Thoracic aorta (tissue), 2 donors: ENCODE measurements at places on chromosomes 12 and 14.

DNA sequence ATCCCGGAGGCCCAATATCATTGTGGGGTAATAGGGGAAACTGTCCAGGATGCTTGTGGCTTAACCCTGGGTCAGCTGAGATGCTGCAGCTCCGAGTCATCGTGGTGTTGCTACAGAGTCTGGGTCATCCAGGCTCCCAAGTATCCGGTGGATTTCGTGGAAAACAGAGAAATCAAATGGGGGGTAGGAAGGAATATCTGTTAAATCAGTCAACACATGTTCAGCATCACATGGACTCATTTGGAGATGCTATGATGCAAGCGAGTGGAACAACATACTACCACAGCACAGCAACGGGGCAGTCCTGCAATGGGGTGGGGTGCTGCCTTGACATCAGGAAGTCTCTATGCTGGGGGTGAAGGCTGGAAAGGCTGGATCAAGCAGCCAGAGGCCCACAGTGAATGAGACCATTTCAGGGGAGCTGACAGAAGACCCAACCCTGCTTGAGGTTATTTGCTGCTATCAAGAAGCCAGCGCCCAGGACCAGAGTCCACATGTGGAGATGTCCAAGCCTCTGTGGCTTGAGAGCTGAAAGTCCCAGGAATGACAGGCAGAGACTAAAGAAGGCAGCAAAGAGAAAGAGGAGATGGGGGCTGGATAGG, 22.9 kb downstream of the VDR start:
- no peak for DNase-seq

GRCh38 chr12:55974308-55974730, 441 bp downstream of the RAB5B start:
- no peak for DNase-seq

DNA sequence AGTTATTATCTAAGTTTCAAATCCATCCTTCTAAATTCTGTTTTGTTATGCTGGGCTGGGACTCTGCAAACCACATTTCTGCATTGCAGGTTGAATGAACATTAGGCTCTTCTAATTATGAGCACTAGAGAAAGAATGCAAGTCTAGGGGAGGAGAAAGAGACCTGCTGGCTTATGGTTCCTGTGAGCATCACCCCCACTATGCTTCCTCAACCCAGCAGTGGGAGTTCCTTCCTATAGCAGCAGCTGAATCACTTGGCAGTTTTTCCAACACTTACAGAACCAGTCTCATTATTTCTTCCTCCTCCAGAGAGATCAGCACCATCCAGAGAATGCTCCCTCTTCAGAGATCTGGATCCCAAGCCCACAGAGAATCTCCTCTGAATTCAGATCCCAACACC, 297.7 kb upstream of the CLEC14A start:
- no peak for DNase-seq

DNA sequence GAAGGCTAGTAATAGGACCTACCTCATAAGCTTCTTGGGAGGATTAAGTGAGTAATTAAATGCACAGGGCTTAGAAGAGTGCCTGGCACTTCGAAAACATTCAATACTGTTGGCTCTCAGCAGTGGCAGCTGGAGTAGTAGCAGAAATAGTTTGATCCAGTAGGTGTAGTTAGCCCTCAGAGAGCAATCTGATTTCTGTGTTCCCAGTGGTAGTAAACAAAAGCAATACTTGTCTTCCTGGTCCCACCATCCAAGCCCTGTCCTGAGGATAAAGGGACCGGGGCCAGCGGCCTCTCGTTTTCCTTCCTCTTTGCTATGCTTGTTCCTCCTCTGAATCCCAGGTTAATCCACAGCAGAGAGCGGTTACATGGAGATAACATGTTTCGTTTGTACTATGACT, 131.6 kb downstream of the SAMD4A start:
- no peak for DNase-seq

GRCh38 chr14:106840258-106840657, 1313.9 kb downstream of the TMEM121 start:
- no peak for DNase-seq

DNA sequence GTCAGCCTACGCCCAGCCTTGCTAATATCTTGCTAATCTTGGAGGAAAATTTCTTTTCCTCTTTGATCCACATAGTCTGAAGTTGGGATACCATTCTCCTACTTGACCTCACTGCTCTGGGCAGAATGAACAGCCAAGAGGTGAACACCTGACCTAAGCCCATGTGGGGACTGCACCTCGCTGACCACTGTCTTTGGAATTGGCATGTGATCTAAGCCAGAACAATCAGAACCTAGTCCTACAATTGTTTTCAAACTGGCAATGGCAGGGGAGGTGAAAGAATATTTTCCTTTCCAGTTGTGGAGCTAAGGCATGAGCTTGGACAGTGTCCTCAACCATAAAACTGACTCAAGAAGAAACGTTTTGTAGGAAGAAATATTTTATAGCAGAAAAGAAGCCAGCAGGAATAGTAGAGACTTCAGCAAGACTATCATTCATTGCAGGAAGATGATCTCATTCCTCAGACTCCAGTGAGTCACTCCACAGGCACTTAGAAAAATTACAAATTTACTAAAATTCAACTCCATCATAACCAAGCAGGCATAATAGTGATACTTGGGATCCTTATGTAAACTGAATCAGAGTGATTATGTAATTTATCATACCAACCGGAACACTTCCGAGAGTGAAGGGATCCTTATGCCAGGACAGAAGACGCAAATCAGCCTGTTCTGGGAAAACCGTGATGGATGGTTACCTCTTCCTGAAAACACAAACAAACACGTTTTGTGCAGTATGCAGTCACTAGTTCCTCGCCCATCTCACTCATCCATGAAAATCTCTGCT, 14.7 kb downstream of the PTPRO start:
- DNase-seq, result no peak

GRCh38 chr14:44657203-44657602, 150.1 kb upstream of the FSCB start:
- DNase-seq, result no peak

GRCh38 chr12:66915306-66915904, 236.5 kb upstream of the GRIP1 start:
- no peak for DNase-seq

DNA sequence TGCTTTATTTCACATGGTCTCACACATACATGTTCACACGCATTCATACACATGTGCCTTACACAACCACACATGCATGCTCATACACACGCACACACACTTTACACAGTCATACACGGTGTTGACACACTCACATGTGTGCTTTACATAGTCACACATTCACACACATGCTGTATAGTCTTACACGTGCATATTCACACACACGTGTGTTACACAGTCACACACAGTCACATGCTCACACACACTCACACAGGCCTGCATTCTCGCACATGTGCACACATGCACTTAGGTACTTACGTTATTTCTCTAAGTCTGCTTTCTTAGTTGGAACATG, 18.0 kb upstream of the PLEKHG3 start:
- DNase-seq, result no peak

GRCh38 chr14:54050759-54051158, 94.1 kb upstream of the BMP4 start:
- DNase-seq, result no peak

GRCh38 chr12:48142818-48143674, 14.3 kb downstream of the ASB8 start:
- no peak for DNase-seq

DNA sequence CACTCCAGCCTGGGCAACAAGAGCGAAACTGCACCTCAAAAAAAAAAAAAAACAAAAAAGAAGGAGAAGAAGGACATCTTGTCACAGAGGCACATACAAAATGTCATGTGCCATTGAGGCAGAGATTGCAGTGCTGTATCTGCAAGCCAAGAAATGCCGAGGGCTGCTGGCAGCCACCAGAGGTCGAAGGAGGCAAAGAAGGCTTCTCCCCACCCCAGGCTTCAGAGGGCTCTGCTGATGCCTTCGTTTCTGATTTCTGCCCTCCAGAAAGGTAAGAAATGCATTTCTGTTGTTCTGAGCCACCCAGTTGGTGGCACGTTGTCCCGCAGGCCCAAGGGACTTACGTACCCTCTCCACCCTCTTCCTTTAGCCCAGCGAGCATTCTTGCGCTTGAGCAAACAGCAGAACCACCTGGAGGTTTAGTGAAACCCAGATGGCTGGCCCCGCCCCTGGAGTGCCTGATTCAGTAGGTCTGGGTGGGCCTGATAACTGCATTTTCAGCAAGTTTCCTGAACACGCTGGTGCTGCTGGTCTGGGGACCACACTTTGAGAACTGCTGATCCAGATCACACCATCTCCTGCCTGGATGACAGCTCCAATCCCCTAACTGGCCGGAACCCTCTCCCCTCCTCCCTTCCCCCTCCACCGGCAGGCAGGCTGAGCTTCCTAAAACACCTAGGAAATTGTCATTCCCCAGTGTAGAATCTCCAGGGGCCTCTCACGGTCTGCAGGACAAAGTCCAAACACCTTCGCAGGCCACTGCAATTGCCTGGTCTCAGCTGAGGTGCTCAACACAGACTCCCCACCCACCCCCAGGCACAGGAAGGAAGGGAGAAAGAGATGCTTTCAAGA, 21.1 kb upstream of the SCARB1 start:
- DNase-seq, result no peak

GRCh38 chr14:77032491-77032843, 4.0 kb upstream of the IRF2BPL start:
- DNase-seq, result no peak

DNA sequence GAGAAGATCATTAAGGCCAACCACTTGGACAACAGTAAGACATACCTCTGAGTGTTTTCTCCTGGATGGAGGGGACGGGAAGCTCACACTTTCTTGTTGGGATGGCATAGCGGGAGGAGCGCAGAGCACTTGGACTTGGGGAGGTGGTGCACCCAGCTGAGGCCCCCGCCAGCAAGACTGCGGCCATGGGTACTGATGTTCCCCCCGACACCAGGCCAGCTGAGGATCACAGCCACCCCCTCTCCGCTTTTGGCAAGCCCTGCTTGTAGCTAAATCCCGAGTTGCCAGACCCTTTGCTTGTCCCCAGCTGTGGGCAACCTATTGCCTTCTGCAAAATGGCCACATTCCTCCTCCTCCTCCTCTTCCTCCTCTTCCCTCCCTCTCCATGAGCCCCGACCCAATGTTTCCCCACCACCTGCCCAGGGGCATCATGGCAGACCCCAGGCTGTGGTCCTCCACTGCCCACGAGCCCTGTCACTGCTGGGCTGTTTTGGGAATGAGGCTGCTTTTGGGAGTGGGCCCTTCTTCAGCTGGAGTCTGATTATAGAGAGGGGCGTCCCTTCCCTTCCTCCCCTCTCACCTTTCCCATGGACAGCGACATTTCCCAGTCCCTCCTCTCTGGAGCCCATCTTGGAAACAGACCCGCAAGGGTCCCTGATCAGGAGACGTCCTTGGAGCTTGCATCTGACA, 62.8 kb downstream of the PRMT8 start:
- DNase-seq, result no peak

DNA sequence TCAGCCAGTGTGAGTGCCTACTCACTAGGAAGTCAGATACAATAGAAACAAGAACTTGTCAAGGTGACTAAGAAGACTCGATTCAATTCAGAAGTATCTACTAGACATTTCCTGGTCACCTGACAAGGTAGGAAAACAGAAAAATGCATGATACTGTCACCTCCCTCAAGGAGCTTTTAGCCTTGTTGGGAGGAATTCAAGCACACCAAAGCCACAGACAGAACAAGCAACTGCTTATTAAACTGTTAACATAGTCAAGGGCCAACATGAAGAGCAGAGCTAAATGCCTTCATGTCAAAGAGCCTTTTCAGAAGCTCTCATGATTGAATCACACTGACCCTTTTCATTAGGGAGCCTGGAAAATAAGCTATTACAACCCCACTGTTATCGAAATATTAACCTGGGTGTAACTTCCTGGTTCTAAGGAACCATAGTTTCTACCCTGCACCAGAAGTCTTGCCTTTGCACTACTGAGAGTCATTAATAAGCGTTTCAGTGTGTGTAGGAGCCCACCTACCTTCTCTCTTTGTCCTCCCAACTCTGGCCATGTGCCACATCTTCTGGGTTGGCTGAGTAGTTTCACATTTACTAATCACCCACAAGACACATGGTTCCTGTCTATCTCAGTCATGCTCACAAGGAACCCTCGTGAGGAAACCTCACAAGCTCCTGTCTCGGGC, 31.0 kb upstream of the LGALS3 start:
- no peak for DNase-seq

DNA sequence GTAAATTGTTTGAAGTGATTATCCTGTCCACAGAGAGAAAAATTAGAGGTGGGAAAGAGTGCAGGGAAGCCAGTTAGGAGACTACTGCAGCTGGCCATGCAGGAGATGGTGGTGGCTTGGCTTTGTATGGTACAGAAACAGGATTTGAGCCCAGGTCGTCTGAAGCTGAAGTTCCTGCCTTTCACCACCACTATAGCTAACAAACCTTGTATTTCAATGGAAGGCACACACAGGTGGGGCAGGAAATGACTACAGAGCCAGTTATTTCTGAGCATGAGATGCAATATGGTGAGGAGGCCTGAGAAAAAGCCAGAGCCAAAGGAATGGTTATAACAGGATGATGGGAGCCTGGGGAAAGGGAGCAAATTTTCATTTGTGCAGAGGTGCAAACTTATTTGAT, 103.9 kb downstream of the BTG1 start:
- no peak for DNase-seq

DNA sequence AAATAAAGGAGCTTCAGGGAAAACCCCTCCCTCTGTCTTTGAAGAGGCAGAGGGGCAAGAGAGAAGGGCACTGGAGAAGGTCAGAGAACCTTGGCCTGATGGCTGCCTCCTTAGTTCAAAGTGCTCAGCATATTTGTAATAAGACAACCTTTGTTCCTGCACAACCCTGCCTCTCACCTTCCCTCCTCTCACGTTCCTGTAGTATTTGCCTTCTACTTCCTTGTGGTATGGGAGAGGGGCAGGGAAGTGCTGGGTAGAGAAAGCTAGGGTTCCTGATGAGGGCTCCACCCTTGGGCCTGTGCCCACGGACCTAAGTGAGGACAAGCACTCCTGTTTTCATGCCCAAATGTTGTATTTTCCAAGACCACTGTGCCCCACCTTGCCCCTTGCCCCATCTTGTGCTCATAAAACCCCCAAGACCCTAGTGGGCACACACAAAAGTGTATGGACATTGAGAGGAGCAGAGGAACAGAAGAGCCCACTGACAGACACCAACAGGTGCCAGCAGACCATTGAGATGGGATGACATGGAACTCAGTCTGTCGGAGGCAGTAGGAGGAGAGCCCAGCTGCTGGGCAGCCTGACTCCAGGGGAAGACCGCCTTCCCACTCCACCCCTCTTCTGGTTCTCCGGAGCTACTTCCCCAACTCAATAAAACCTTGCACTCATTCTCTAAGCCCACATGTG, 261.5 kb upstream of the CCDC196 start:
- DNase-seq, result no peak

DNA sequence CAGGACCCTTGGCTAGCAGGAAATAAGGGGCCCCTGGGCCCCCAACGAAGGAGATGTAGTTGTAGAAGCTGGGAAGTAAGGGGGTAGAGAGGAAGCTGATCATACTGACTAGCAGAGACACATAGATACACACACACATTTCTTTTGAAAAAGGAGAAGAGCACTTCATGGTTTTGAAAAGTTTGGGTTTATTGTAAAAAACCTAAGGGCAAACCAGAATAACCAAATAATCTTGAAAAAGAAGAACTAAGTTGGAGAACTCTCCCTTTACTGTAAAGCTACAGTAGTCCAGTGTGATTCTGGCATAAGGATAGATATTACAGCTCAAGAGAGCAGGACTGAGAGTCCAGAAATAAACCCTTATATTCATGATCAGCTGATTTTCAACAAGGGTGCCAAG, 5.8 kb upstream of the HCAR3 start:
- DNase-seq, result no peak

GRCh38 chr14:100875861-100876590, 27.5 kb downstream of the RTL1 start:
- no peak for DNase-seq

- no peak for DNase-seq
These were observed 140.6 kb downstream of the ITPR2 start for GRCh38 chr12:26692407-26692806.

GRCh38 chr12:103915306-103915705, 14.9 kb upstream of the HSP90B1 start:
- DNase-seq, result no peak
